CD4-positive, alpha-beta T cell (primary cell): ENCODE measurements at places on chromosomes 2 and 18.

- DNase-seq = no peak
- H3K27ac ChIP-seq = no peak overlapping the region
- no peaks in the 10 kb centered on the region for H3K36me3 ChIP-seq
- H3K27me3 ChIP-seq = no peaks in the 10 kb centered on the region
- no peaks in the 10 kb centered on the region for H3K4me1 ChIP-seq
Observed at GRCh38 chr2:211144078-211144477, 587.7 kb downstream of the CPS1 start.

- no peaks in the 10 kb centered on the region for H3K4me1 ChIP-seq
- H3K4me3 ChIP-seq = no peak overlapping the region
- no peak overlapping the region for H3K27ac ChIP-seq
Observed at GRCh38 chr2:46878886-46879285, 36.7 kb downstream of the MCFD2 start.

DNA sequence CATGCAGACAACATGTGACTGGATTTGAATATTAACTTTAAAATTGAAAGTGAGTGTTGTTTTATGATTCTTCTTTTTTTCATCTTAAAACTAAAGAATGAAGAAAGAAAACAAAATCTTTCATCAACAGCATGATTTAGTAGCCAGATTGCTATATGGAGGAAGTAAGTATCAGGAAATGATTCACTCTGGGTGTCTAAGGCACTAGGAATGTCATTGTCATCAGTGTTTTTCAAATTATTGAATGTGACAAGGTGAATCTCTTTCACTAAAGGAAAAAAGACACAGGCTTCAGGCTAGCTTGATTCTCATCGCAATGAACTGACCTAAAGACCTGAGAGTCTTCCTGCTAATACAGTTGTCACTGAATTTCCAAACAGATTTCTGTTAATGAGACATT, 430.1 kb downstream of the FBXO15 start:
- DNase-seq = no peak
- H3K4me3 ChIP-seq = no peak overlapping the region
- H3K4me1 ChIP-seq = no peaks in the 10 kb centered on the region
- H3K27ac ChIP-seq = no peak overlapping the region
- H3K27me3 ChIP-seq = no peaks in the 10 kb centered on the region
- no peaks in the 10 kb centered on the region for H3K36me3 ChIP-seq

GRCh38 chr2:85838181-85838580, 50.6 kb downstream of the ST3GAL5 start:
- no peaks in the 10 kb centered on the region for H3K27me3 ChIP-seq
- no peak overlapping the region for H3K27ac ChIP-seq
- no peak for DNase-seq
- peaks cover 27% of the 10 kb centered on the region for H3K36me3 ChIP-seq
- no peaks in the 10 kb centered on the region for H3K4me1 ChIP-seq

DNA sequence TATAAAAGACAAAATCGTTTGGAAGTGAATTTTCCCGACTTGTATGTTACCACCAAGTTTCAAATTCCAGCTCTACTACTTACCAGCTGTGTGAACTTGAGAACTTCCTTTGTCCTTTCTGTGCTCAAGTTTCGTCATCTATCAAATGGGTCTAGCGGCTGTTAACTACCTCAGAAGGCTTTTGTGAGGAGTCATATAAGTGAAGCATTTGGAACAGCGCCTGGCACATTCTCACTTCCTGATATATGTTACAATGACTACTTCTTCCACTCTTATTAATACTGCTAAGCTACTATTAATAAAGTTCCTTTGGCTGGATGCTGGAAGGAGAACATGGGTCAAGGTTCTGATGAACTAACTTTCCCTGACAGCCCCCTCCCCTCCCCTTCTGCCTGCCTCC, 104.5 kb downstream of the MEIS1 start:
- H3K36me3 ChIP-seq = no peaks in the 10 kb centered on the region
- H3K4me3 ChIP-seq = no peak overlapping the region
- H3K27ac ChIP-seq = no peak overlapping the region
- no peak for DNase-seq
- H3K27me3 ChIP-seq = no peaks in the 10 kb centered on the region
- H3K4me1 ChIP-seq = no peaks in the 10 kb centered on the region
